ENCODE measurements at places on chromosomes 2 and 18.

DNA sequence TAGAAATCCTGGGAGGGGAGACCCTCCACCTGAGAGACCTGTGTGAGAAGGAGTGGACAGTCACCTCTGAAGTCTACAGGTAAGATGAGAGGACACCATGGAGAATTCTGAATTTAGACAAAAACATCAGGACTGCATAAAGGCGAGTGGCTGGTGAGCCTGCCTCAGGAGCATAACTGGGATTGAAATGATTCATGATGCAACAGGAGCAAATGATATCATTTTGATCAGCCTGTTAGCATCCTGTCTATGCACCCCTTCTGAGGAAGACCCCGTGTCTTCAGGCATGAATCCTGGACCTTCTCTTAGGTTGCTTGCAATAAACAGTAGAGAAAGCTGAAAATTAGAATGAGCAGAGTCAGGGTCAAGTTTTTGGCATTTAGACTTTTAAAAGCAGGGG is 245.8 kb downstream of the ETAA1 start:
- no peak for DNase-seq

GRCh38 chr2:201908901-201909300 is 102.6 kb downstream of the CDK15 start:
- DNase-seq = no peak

DNA sequence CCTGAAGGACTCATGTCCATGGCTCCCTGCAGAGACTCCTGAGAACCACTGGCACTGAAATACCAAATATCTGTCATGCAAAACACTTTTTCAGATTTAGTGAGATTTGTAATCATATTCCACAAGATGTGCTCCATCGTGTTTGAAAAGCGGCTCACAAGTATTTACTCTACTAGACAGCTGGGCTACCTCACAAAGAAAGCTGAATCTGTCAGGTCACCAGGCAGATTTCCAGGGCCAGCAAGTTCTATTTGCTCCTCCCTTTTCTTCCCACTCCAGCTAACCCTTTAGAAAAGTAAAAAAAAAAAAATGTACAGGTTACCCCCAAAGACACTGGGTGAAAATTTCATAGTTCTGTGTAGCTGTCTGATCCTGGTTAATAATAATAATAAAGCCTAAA is 22.9 kb downstream of the WIPF1 start:
- DNase-seq = no peak

DNA sequence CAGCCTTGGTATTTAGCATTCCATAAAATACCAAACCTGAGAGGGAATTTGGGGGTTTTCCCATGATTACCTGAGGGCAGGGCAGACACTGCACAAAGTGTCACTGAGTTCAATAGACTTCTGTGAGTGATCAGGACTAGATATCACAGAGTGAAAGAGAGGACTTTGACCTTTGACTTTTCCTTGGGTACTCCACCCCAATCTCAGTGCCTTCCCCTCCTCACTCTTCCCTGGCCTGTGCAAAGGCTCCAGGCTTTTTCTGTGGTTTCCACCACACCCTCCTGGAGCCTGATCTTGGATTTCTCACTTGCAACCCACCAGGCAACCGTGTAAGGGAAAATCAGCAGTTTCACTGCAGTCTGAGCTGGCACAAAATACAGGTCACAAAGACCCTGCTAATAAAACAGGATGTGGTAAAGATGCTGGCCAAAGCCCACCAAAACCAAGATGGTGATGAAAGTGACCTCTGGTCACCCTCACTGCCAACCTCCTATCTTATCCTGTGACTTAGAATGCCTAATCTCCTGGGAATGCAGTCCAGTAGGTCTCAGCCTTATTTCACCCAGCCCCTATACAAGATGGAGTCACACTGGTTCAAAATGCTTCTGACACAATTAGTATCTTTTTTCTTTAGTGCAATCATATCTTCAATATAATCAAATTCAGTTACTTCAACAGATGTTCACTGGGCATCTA is 64.0 kb downstream of the BOD1L2 start:
- DNase-seq = no peak

DNA sequence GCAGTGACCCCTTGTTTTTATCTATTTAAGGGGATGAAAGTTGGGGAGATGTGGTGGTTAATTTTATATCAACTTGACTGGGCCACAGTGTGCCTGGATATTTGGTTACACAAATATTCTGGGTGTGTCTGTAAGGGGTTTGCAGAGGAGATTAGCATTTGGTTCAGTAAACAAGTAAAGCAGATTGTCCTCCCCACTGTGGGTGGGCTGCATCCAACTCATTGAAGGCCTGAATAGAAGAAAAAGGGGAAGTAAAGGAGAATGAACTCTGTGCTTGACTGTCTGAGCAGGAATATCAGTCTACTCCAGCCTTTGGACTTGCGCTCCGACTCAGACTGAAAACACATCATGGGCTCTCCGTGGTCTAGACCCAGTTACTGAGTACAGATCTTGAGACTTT is 80.9 kb downstream of the GCA start:
- no peak for DNase-seq

- DNase-seq = no peak
These were observed 60.0 kb downstream of the GCA start for GRCh38 chr2:162403884-162404283.

DNA sequence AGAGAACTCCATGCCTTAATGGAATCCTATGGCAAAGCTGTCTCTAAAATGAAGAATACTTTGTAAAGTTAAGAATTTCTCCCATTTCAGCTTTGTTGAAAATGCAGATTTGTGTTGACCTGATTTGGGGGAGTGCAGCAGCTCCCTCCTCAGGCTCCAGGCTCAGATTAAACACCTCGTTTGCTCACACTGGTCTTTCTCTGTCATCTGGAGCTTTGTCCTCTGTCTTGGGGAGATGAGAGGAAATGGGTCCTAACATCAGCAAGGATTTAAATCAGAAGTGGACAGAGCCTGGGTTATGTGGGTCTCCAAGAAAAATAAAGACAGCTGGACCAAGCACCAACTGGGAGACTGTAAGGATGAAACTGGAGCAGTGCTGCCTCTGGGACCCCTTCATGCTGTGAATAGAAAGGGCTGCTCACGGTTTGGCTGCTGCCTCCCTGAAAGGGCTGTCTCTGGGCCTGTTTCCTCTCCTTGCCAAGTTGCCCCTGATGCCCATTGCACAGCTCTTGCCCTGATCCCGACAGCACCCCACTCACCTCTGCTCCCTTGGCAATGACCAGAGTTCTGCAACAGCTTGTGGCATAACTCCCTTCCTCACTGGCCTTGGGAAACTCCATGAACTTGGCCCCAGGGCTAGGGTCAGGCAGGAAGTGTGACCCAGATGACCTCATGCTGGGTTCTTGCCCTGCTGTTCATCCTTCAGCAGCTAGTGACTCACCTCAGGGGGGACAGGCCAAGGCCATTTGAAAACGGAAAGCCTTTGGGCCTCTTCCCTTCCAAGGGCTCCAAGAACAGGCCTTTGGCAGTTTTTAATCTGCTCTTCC is 197.2 kb downstream of the CYP26B1 start:
- no peak for DNase-seq

Measured in activated CD4-positive, alpha-beta T cell treated with anti-CD3 and anti-CD28 coated beads, Interleukin-2, Interleukin-6, amounts not matched to agents 100 ng/mL and 50 ng/mL, durations not matched to agents 16 hours and 8 hours (primary cell).